ENCODE measurements at places on chromosomes 12 and 14.

- no peak for DNase-seq
Measured at GRCh38 chr14:101854366-101854765, 92.9 kb downstream of the PPP2R5C start.

DNA sequence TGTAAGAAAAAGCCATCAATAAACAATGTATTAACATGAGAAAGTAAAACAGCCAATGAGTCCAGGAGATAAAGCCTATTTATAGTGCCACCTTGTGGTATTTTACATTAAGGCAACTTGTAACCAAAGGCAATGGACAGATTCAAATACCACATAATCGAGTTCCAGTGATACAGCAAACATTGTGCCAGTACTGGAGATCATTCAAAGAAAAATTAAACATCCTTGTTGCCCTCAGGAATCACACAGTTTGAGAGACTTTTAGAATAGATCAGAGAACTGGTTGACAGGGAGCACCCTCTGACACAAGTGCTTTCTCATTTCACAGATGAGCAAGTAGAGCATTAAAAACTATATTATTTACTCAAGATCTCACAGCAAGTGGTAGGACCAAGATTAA is 98.1 kb downstream of the DDHD1 start:
- DNase-seq: no peak

GRCh38 chr12:122851820-122852219 is 16.6 kb downstream of the HIP1R start:
- DNase-seq: no peak

DNA sequence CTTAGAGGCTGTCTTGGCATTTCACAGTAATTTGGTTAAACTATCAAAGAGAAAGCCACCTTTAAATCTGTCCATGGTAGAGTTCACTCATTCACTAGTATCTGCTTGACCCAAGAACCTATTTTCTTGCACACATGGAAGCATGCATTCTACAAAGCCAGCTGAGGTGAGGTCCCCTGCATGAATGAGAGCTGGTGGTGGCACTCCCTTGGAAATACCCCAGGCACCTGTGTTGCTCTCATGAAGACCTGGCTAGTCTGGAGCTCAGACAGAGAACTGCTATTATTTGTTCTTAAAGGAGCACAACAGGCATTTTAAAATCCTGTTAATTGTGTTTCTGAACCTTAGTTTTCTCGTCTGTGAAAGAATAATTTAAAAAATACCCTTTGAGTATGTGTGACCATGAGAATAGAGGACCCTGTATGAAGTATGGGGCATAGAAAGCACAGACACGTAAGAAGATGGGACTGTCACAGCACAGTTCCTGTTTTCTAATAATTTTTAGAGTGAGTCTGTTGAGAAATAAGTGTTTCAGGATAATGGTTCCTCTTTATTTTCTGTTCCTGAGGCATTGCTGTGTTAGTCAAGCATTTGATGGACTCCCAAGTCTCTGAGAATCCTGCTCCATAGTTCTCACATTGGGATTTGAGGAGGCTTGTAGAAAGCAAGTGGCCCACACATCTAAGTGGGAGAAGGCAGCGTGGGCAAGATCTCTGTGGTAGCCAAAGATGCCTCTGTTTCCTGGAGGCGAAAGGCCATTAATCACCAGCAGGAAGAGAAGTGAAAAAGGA is 10.9 kb downstream of the RGS6 start:
- DNase-seq: no peak
